Activated T-helper 1 cell treated with anti-CD3 and anti-CD28 coated beads, Interleukin-12 subunit alpha, Interleukin-12 subunit beta, Interleukin-2, Interleukin-4 antibody, amounts not matched to agents 30 ng/mL and 10 ng/mL and 1 ng/mL, durations not matched to agents 14 hours and 24 hours and 36 hours (primary cell): ENCODE measurements at places on chromosomes 6 and 20. TPM values are rescaled to one million over a fixed set of nuclear protein-coding genes. Genes with fewer than 3 reads are reported as not detected.

DNA sequence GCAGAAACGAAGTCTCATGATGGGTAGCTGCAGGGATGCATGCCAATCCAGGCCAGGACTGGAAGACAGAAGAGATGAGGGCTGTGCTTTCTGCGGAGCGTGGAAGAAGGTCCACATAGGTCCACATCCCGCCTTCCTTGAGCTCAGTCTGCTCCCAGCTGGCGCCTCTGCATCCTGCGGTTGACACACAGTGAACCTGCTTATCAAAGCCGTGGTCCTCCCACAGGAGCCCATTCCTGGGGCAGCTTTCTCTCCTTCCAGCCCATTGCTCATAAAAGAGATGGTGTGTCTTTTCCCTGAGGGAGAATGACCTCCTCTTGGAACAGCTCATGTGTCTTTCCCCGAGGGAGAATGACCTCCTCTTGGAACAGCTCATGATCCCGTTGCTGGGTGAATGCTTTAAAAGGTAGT is 225.4 kb downstream of the CDH4 start:
- H3K36me3 ChIP-seq = no peaks in the 10 kb centered on the region
- no peak overlapping the region for H3K4me3 ChIP-seq
- no peak overlapping the region for H3K27ac ChIP-seq
- H3K27me3 ChIP-seq = no peaks in the 10 kb centered on the region
- no peaks in the 10 kb centered on the region for H3K4me1 ChIP-seq

DNA sequence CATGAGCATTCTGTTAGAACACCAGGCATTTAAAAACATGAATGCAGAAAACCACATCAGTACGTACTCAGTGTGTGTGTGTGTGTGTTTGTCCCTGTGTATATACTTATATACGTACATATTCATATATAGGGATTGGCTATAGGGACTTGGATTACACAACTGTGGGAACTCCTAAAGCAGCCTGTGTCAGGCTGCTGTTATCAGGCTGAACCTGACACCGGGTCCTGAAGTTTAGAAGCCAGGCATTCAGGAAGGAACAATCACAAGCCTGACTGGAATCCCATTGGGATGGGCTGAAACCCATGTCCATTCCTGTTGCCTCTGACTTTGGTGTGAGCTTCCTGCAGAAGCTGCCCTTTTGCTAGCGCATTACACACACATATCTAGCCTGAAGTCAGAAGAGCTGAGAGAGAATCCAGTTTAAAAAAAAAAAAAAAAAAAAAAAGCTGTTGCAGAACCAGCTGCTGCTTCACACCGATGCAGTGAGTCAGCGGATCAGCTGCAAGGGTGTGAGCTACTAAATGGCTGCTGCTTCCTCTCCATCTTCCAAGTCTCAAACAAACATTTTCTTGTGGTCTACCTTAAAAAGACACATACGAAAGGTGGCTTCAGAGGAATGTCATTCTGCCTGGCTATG is 348.1 kb downstream of the THBS2 start:
- H3K36me3 ChIP-seq = no peaks in the 10 kb centered on the region
- H3K27ac ChIP-seq = no peak overlapping the region
- H3K4me3 ChIP-seq = no peak overlapping the region
- no peaks in the 10 kb centered on the region for H3K4me1 ChIP-seq
- no peaks in the 10 kb centered on the region for H3K27me3 ChIP-seq

GRCh38 chr20:44151621-44152416 is 35.2 kb downstream of the JPH2 start:
- no peak overlapping the region for H3K27ac ChIP-seq
- H3K36me3 ChIP-seq = no peaks in the 10 kb centered on the region
- peaks cover 11% of the 10 kb centered on the region for H3K4me1 ChIP-seq
- H3K4me3 ChIP-seq = no peak overlapping the region
- peaks cover 1% of the 10 kb centered on the region for H3K27me3 ChIP-seq
- no peak for DNase-seq

DNA sequence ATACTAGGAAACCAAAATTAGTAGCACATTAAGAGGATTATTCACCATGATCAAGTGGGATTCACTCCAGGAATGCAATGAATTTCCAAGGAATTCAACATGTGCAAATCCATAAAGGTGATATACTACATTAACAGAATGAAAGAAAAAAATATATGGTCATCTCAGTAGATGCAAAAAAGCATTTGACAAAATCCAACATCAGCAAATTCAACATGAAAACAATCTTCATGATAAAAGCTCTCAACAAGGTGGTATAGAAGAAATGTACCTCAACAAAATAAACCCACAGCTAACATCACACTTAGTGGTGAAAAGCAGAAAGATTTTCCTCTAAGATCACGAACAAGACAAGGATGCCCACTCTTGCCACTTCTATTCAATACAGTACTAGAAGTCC is 74.4 kb upstream of the PDE10A start:
- H3K27ac ChIP-seq = no peak overlapping the region
- H3K4me3 ChIP-seq = no peak overlapping the region
- DNase-seq = no peak
- H3K4me1 ChIP-seq = no peaks in the 10 kb centered on the region
- no peaks in the 10 kb centered on the region for H3K36me3 ChIP-seq

- no peak overlapping the region for H3K27ac ChIP-seq
- DNase-seq = no peak
- H3K27me3 ChIP-seq = peaks cover 3% of the 10 kb centered on the region
- no peaks in the 10 kb centered on the region for H3K4me1 ChIP-seq
Observed at GRCh38 chr20:19789009-19789408, 31.0 kb downstream of the RIN2 start.

DNA sequence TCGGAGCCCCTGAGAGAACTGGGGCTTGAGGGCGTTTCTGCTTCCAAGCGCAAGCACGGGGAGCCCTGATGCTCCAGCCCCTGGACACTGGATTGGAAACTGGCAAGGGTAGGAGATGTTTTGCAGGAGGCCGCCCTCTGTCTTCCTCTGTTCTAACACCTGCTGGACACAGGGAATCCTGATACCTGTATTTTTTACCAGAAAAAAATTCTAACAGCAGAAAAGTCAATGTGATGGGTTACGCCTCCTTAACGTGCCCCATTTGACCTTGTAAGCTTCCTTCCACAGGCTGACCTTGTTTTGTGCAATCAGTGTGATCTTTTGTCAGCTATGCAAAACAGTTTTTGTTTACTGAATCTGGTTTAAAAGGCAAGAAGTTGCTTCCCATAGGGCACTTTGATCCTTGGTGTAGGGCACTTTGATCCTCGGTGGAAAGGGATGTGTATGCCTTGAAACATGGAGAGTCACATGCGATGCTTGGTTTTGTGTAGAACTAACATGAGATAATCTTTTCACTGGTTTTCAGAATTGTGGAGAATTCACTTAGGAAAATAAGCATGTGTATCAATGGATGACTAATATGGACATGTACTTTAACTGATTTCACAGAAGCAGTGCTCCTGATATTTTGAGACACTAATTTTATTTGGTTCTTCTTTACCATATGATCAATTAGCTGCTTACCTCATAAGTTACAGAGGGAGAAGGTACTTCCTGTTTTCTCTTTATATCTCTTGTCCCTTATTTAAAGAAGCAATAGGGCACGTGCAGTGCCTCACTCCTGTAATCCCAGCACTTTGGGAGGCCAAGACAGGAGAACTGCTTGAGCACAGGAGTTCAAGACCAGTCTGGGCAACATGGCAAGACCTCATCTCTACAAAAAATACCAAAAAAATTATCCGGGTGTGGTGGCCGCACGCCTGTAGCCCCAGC is 59.9 kb upstream of the MAP3K4 start:
- H3K27me3 ChIP-seq = peaks cover 26% of the 10 kb centered on the region
- no peak for DNase-seq
- no peak overlapping the region for H3K27ac ChIP-seq
- no peaks in the 10 kb centered on the region for H3K4me1 ChIP-seq
- peaks cover 1% of the 10 kb centered on the region for H3K36me3 ChIP-seq
- H3K4me3 ChIP-seq = no peak overlapping the region

- H3K27ac ChIP-seq = no peak overlapping the region
- H3K4me3 ChIP-seq = no peak overlapping the region
- H3K36me3 ChIP-seq = no peaks in the 10 kb centered on the region
- no peak for DNase-seq
- peaks cover 5% of the 10 kb centered on the region for H3K4me1 ChIP-seq
Observed at GRCh38 chr20:16601047-16601446, 27.8 kb upstream of the KIF16B start.

GRCh38 chr6:44672841-44673240 is 285.3 kb downstream of the CDC5L start:
- H3K27ac ChIP-seq = no peak overlapping the region
- DNase-seq = no peak
- no peaks in the 10 kb centered on the region for H3K36me3 ChIP-seq
- H3K4me3 ChIP-seq = no peak overlapping the region

- DNase-seq = no peak
- H3K36me3 ChIP-seq = peaks cover 5% of the 10 kb centered on the region
- H3K27me3 ChIP-seq = peaks cover 6% of the 10 kb centered on the region
- no peak overlapping the region for H3K27ac ChIP-seq
Observed at GRCh38 chr20:25046736-25047666, 10.9 kb downstream of the ACSS1 start.

GRCh38 chr6:4208158-4208557 is 72.8 kb upstream of the ECI2 start:
- H3K27me3 ChIP-seq = peaks cover 2% of the 10 kb centered on the region
- DNase-seq = no peak
- no peaks in the 10 kb centered on the region for H3K36me3 ChIP-seq
- H3K4me1 ChIP-seq = peaks cover 20% of the 10 kb centered on the region

DNA sequence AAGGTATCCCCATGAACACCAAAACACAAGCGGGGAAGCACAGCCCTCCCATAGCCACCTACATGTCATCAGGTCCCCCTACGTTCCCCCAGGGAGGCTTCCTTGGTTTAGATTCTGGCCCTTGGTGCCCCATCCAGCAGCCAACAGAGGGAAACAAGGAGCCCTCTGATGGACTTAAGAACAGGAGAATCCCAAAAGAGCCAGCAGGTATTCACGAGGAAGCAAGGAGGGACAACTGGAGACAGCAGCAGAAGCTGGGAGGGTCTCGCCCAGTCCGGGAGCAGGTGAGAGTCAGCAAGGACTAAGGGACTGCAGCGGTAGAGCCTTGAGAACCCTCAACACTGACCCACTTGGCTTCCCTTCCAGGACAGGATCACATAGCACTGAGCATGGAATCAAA is 58.4 kb upstream of the TOP1 start:
- H3K4me3 ChIP-seq = no peak overlapping the region
- DNase-seq = no peak
- peaks cover 10% of the 10 kb centered on the region for H3K4me1 ChIP-seq
- no peaks in the 10 kb centered on the region for H3K36me3 ChIP-seq

GRCh38 chr6:109373331-109373730 is 8.9 kb downstream of the CD164 start:
- peaks cover 71% of the 10 kb centered on the region for H3K4me1 ChIP-seq
- H3K27me3 ChIP-seq = no peaks in the 10 kb centered on the region
- DNase-seq = no peak
- H3K4me3 ChIP-seq = peak overlapping the region; percentile 81
- H3K36me3 ChIP-seq = peaks cover 66% of the 10 kb centered on the region

PCK1 gene
- not detected in 2 replicates for total RNA-seq

ELOVL2 gene
- total RNA-seq = not detected in 2 replicates

TRERF1 gene
- total RNA-seq = 47.9 and 48.2 TPM in 2 replicates

APOBEC2 gene
- total RNA-seq = not detected in 2 replicates

C6orf52 gene
- total RNA-seq = 3.6 and 6.0 TPM in 2 replicates
